CD4-positive, alpha-beta T cell treated with Interleukin-2 at 100 ng/mL for 4 hours (primary cell): ENCODE measurements at places on chromosomes 11 and 22.

- DNase-seq, result no peak
These were observed 119.0 kb downstream of the CSTPP1 start for GRCh38 chr11:47055534-47055933.

- DNase-seq, result no peak
These were observed 126.7 kb upstream of the BLID start for GRCh38 chr11:122242731-122243130.

DNA sequence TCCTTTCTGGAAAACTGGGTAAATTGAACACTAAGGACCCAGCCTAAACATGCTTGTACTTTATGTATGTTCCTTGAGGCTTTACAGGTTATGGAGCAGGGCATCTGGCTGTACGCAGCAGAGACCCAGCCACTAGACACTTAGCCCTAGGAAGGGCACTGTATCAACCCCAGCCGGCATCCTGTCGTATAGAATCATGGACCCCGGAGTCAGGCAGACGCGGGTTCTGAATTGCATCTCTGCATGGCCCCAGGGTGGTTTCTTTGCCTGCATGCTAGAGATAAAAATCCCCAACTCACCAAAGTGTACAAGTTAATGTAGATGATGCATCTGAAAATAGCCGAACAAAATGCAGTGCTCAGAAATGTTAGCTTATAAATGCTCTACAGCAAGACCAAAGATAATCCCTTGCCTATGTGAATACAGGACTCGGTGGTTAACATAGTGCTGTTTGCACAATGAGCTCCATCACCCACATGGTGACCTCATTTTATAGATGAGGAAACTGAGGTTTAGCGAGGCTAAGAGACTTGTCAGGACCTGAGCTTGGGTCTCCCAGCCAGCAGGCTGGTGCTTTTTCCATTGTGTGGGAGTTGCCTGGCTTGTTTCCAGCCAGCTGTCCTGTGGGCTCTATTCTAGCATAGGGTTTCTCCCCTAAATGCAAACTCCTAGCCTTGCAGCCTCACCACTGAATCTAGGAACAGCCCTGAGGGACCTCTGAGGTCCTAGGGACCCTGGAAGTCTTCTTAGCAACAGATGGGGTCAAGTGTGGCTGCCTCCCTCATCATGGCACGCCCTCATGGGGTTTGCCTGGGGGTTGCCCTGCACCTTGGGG, 7.3 kb downstream of the CD6 start:
- DNase-seq, result peak; percentile 57

- no peak for DNase-seq
These were observed 34.9 kb downstream of the JRKL start for GRCh38 chr11:96424693-96425092.

- DNase-seq, result no peak
These were observed 259.2 kb upstream of the SORL1-AS1 start for GRCh38 chr11:121711939-121712338.

GRCh38 chr22:28462041-28462440, 217.6 kb downstream of the TTC28 start:
- DNase-seq, result no peak

- DNase-seq, result peak; percentile 36
These were observed 44.1 kb downstream of the RSF1 start for GRCh38 chr11:77776455-77776854.

DNA sequence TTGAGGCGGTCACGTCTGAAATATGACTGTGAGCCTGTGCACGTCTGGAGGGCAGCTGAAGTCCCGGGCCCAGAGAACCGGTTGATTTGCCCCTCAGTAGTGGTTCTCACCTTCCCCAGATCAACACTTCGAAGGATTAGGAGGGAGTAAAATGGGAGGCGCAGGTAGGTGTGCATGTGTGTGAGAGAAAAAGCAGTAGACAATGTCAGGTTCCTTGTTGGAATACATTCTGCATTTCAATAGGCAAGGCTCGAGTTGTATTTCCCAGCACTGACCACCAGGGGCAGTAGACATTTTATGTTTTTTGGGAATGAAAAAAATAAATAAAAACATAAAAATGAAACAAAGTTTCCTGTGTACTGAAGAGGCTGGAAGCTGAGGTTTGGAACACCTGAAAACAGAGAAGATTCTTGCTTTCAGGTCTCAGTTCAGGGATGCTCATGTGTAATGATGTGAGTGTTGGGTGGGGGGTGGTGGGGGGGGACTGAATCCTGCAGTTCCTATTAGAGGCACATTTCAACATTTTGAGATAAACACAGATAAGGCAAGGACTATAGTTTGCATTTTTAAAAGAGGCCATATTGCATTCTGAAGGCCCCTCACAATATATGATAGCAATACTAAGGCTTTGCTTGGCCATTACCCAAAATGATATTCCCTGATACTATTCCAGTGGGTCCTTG, 333.9 kb downstream of the CADM1 start:
- peak; percentile 42 for DNase-seq

GRCh38 chr11:67439321-67440228, 2.1 kb upstream of the PTPRCAP start:
- no peak for DNase-seq

DNA sequence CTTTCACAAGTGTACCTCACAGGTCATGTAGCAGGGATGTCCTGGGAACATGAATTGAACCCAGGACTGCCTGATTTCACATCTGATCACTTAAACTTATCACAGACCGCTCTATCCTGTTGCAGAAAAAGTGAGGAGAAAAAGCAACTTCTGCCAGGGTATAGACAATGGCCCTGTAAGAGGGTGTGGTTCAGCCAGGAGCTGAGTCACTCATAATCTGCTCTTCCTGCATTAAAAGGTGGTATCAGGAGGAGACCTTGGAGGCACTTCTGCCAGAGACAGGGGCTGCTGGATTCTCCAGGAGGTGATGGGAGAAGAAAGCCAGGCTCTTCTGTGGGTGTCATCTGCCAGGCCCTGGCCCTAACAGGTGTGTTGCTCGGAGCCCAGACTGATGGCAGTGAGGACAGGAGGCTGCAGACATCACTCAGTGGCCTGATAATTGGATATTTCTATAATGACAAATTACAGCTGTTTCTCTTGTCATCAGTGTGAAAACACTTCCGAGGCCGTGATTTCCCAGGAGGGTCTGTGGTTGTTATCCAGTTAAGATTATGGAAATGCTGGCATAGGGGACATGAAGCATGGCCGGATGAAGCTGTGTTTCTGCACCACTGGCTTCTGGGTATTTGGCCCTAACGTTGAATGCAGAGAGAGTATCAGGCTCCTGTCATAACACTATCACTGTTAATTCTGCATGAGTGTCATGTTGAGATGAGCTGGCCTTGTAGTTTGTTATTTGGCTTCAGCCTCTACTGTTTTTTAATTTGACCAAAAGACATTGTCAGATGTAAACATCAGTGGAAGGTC, 125.1 kb upstream of the ZBED5 start:
- DNase-seq, result no peak

DNA sequence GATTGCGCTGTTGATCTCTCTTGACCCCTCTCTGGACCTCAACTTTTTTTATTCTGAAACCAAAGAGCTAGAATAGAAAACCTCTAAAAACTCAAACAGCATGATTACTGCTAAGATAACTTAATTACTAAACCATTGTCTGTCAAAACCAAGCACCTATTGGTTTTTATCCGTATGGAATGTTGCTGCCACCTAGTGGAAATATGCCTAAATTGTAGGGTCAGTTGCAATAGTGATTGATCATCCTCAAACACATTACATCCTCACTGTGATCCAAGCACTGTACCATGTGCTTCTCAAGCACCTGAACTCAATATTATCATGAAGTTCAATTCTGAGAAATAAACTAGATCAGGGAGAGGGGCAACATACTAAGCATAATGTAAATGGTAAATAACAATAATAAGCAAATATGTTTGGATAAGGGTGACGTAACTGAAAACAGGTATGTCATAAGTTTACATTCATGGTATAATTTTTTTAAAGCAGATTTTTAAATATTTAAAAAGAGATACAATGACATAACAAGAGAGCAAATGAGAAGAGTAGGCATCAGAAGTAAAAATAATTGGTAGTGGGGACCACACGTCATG, 3.8 kb upstream of the OR5A2 start:
- DNase-seq, result peak; percentile 66

- no peak for DNase-seq
These were observed 49.6 kb downstream of the KIF18A start for GRCh38 chr11:28058333-28058732.

DNA sequence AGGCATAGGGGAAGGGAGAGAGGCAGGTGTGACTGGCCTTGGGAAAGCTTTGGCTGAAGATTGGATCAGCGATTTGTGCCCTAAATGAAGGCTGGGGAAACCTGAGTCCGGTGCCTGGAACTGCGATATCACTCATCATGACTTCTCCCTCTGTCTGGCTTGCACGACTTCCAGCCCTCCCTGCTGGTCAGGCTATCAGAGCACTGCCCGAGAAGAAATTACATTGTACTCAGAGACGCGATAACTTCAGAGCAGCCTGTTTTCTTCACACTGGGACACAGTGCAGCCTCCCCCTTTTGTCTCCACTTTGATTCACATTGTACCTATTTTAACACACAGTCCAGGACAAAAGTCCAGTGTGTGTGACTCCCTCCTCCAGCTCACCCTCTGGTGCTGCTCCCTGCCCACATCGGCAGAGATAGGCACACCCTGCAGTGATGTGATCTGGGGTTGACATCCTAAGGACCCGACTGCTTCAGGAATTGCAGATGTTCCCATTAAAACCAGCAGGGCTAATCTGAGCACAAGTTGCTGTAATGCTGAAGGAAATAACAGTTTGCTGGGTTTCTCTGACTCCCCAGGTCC, 62.1 kb upstream of the CADM1 start:
- DNase-seq, result no peak

- no peak for DNase-seq
These were observed 115.4 kb downstream of the METTL15 start for GRCh38 chr11:28223577-28223976.

DNA sequence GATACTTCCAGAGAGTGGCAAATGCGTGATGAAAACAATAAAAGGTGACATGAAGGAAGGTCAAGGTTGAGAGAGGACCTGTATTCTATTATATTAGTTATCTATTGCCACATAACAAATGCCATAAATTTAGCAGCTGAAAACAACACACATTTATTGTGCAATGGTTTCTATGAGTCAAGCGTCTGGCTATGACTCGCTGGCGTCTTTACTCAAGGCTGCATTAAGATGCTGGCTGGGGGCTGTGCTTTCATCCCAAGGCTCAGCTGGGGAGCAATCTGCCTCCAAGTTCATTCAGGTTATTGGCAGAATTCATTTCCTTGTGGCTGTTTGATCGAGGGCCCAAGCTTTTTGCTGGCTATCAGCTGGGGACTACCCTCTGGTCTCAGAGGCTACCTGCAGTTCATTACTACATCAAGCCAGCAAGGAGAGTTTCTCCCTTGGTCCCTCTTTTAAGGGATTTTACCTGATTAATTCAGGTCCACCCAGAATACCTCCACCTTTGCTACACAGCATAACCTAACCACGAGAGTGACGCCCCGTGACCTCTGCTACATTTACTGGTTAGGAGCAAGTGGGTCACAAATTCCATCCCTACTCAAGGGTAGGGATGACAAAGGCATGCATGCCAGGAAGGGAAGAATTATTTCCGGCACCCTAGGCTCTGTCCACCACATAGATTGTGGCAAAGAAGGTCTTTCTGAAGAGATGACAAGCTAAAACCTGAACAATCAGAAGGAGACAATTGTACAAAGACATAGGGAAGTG, 549.1 kb downstream of the MN1 start:
- DNase-seq, result no peak

DNA sequence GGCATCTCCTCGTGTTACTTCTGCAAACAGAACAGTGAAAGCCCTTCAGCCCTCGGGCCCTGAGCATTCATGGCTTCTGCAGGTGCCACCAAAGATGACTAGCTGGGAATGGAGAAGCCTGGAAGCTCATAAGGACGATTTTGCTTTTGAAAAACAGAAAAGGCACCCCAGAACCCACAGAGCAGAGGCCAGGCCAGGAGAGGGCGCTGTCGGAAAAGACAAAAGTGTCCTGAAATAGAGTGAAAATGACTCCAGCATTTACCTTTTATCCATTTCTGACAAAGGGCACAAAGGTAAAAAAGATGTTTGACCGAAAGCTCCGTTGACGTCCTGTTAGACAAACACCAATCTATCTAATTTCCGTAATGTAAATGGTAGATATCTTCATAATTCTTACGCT, 37.6 kb downstream of the ZNF195 start:
- peak; percentile 64 for DNase-seq

DNA sequence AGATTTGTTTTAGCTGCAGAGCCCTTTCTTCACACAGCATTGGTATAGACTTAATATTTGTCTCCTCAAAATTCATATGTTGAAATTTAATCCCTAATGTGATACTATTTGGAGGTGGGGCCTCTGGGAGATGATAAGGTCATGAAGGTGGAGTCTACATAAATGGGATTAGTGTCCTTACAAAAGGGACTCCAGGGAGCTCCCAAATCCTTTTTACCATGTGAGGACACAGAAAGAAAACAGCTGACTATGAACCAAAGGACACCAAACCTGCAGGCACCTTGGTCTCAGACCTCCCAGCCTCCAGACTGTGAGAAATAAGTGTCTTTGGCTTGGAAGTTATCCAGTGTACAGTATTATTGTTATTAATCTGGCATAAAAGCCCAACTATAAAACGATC, 10.2 kb downstream of the SLC35F2 start:
- DNase-seq, result no peak

DNA sequence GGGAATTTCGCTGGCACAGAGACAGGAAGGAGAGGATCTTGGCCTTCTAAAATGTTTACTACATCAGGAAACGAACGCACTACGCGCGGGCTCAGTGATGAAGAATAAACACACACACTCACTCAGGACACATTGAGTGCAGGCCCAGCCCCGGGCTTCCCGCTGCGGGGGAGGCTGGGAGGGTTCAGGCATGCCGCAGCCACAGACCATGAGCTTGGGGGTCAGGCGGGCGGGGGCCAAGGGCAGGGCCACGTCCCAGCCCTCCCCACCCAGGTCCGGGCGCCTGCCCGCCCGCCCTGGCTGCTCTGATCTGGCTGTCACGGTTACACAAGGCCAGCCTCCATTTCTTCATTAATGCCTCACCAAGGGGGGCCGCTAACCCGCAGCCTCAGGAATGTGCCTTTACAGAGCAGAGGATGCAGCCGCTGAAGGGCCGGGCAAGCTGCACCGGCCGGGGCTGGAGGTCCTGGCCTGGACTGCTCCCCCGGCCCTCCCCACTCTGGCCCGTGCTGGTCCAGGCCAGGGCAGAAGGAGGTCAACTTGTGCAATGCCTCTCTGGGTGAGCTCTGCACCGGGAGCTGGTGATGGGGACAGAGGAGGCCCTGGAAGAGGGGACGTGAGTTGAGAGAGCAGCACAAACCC, 41.7 kb downstream of the IGF2 start:
- DNase-seq, result no peak

- DNase-seq, result no peak
These were observed 111.7 kb downstream of the TEAD1 start for GRCh38 chr11:12785901-12786300.

DNA sequence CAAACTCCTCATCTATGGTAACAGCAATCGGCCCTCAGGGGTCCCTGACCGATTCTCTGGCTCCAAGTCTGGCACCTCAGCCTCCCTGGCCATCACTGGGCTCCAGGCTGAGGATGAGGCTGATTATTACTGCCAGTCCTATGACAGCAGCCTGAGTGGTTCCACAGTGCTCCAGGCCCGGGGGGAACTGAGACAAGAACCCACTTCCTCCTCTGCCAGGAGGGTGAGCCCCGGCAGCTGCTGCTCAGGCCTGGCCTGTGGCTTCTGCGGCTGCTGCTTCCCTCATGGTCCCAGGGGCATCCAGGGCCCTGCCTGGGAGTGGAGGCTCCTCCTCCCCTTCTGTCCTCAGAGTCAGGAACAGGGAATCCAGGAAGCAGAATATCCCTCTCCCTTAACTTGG, 98.4 kb downstream of the ZNF280B start:
- no peak for DNase-seq
